AG09319 (cell line): ENCODE measurements at places on chromosomes 5 and 9.

GRCh38 chr5:78562714-78563330 lies 85.8 kb downstream of the LHFPL2 start:
- no peak for DNase-seq

GRCh38 chr5:82156874-82157273 lies 121.3 kb downstream of the RPS23 start:
- no peak for DNase-seq

- no peak for DNase-seq
These were observed 29.2 kb upstream of the IL31RA start for GRCh38 chr5:55821731-55822512.

- no peak for DNase-seq
These were observed 27.6 kb downstream of the NEURL1B start for GRCh38 chr5:172668594-172669071.

GRCh38 chr9:127788337-127789011 lies 2.6 kb downstream of the CDK9 start:
- no peak for DNase-seq

DNA sequence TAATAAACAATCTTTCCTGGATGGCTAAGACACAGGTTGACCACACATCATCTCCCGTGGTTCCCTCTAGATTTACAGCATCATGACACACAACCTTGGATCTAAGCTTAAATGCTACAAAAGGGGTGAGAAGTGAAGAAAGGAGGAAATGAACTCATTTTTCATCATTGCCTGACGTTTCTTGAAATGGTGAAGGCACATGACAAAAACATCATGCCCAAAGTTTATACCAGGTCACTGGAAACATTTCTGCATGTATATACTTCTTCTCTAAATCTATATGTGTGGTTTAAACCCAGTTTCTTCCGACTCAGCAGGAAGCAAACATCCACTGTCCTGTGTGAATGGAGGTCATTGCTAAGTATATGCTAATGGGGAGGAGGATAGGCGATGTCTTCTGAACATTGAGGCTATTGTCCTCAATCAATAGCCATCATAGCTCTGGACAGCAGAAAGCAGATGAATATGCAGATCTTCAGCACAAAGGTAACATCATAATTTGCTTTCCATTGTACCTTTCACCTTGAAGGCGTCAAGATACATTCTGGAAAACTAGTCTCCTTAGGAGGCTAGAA lies 137.4 kb downstream of the MED27 start:
- DNase-seq: no peak

GRCh38 chr5:174596429-174596828 lies 128.0 kb upstream of the MSX2 start:
- no peak for DNase-seq

GRCh38 chr9:131700765-131701435 lies 39.0 kb downstream of the RAPGEF1 start:
- no peak for DNase-seq

DNA sequence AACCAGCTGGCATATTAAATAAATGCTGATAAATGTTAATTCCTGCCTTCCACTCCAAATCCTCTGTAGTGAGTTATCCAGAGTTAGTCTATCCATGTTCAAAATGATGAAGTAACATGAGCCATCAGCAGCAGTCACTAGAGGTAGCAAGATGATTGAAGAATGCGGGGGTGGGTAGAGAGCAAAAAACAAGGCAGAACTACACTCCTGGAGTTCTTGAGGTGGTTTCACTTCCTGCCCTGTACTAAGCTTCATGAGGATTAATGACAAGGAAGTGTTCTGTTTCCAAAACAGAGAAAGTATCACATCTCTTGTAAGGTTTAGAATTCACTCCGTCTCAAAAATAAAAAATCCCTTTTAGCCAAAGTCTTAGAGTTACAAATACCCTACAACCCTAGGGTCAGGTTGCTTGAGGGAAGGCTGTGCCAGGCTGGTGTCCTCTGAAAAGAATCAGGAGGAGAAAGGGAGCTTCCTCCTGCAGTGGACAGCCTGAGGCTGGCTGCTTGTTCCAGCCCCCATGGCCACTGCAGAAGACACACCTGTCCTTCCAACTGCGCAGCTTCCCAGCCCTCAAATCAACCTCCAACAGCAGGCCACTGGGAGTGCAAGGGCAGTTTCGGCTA lies 180.2 kb downstream of the DENND1A start:
- no peak for DNase-seq

GRCh38 chr9:61665330-61665751 lies 475.5 kb downstream of the SPATA31A7 start:
- DNase-seq: no peak

GRCh38 chr5:55160493-55161209 lies 680 bp downstream of the GPX8 start:
- peak; percentile 88 for DNase-seq

GRCh38 chr9:750249-750967 lies 91.1 kb upstream of the DMRT1 start:
- DNase-seq: no peak

- DNase-seq: no peak
These were observed 367 bp downstream of the PCDHB4 start for GRCh38 chr5:141121985-141122384.

- no peak for DNase-seq
These were observed 203.6 kb upstream of the MEF2C start for GRCh38 chr5:89086390-89087086.

GRCh38 chr9:112581469-112582176 lies 95.0 kb downstream of the KIAA1958 start:
- no peak for DNase-seq

DNA sequence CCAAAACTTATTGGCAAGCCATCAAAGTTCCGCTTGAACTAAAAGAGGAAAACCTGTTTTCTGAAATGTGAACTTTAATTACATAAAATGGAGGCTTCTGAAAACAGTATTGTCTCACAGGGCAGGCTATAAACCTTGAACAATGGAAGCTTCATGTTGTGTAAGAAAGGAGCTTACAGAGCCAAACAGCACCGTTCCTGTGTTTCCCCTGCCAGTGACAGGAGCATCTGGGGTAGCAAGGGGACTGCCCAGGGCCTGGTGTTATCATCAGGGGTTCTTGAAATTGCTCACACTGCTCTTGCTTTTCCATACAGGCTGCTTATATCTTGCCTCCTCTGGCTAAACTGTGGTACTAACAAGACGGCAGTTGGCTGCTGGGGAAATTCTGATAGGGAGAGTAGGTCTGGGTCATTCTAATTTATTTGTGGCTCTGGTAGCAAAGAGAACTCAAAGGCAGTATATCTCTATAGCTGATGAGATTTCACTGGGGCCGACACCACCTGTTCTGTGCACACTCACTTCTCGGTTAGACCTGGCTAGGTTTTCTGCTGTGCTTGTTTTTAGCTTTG lies 40.4 kb downstream of the BASP1 start:
- DNase-seq: no peak

DNA sequence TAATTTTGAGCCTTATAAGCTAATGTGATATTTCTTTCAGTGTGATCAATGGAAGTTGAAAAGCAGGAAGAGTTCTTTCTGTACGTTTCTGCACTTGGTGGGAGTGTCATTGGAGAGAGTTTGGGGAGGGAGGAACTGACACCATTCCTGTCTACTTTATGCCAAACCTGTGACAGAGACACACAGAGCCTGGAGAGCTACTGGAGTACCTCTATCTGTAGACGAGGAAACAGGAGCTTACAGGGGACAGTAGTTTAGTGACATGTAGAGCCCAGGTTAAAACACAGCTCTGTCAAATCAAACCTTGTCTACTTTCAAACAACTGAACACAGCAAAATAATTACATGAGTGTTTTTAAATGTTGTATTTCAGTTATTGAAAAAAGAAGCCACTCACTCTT lies 103.6 kb downstream of the PDE4D start:
- no peak for DNase-seq

- no peak for DNase-seq
These were observed 3.4 kb downstream of the BTNL9 start for GRCh38 chr5:181043285-181044092.

DNA sequence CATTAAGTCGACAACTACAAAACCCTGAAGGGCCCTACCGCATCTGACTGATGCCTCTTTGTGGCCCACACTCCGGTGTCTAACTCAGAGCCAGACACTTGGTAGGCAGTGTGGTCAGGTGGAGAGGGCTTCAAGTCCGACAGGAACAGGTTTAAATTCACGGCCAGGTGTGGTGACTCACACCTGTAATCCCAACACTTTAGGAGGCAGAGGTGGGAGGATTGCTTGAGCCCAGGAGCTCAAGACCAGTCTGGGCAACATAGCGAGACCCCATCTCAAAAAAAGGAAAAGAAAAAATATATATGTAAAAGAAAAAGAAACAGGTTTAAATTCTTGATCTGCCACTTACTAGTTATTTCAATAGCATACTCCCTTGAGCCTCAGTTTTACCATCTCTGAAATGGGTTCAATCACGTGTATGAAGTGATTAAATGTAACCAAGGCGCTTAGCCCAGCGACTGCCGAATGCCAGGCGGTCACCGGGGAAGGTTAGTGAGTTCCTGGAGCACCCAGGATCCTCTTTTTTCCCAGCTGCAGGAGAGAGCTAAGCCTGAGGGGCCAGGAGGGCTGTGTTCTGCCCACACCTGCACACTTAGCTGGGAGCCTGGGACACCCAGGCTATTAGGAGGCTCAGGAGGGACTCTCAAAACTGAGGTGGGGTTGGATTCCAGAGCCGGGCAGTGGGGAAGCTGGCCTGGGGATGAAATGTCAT lies 943 bp downstream of the CLTB start:
- no peak for DNase-seq

DNA sequence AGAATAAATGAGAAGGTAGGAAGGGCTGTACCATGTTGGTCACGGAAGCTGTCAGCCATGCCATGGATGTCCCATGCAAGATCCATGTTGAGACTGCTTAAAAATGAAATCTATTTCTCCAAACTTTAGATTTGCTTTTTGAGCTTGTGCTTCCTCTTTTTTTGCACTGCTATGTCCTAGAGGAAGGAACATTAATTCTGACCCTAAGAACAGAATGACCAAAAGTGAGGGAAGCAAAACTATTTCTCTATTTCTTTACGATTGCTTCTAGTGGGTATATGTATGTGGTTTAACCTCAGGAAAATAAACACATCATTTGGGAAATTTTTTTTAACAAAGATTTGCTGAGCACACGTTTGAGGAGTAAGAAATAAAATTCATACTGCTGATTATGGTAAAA lies 84.6 kb downstream of the USP20 start:
- no peak for DNase-seq

DNA sequence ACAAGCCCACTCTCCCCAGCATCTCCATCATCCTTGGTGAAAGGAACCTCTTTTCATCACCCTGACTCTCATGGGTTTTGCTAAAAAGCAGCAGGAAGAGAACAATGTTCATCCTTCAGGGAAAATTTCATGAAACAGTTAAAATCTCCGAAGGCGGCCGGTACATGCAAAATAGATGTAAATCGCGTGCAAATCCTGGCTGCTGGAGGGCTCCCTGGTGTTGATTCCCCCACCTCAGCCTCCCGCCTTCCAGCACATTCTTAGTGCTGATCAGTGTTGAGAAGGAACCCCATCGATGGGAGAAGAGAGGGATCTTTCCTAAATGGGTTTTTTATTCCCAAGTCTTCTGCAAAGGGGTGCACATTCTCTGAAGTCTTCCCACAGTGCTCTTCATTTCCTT lies 8.7 kb upstream of the GFI1B start:
- DNase-seq: no peak

- DNase-seq: no peak
These were observed 169.6 kb upstream of the SMIM23 start for GRCh38 chr5:171615705-171616640.

GRCh38 chr9:71910650-71911060 lies 338 bp downstream of the ABHD17B start:
- no peak for DNase-seq

- no peak for DNase-seq
These were observed 57.6 kb downstream of the ZNF618 start for GRCh38 chr9:113933671-113934070.

GRCh38 chr5:116947691-116948528 lies 373.3 kb upstream of the SEMA6A start:
- DNase-seq: no peak

DNA sequence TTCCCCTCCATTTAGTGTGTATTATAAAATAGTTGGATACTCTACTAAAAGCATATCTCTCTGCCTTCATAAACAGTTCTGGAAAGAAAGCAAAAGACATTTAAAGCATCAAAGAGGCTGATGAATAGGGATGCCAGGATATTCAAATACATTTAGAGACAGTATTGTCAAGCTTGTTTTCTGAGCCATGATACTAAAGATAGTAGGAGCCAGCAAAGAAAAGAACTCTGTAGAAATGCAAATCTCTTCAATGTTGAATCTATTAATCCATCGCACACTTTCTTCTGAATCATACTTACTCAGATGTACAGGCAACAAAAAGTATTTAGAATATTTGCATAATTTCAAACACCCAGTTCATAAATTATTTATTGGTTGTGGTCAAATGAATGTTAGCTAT lies 207.1 kb upstream of the MEF2C start:
- DNase-seq: no peak

DNA sequence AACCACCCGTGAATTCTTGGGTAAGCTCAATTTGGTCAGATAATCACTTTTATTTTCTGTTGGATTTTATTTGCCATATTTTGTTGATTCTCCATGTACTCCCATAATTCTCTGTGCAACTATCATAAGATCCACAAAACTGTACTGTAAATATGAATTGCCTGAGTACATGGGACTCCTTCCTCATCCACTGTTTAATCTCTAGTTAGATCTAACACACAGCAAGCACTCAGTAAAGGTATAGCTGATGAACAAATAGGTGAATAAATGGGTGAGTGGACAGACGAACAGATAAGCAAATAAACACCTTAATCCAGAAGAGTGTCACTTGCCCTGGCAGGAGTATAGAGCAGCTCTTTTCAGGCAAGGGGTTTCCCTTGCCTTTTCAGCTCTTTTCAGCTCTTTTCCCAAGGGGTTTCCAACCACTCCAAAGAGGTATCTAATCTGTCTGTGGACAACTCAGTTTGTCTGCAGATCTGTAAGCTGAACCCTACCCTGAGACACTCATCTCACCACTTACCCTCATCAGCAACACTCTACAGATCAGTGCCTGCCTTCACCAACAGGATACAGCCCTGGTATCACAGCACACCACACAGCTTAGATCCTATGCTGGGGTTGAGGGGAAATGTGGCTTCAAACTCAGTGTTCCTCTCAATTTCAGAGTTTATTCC lies 51.2 kb downstream of the SIL1 start:
- DNase-seq: no peak

DNA sequence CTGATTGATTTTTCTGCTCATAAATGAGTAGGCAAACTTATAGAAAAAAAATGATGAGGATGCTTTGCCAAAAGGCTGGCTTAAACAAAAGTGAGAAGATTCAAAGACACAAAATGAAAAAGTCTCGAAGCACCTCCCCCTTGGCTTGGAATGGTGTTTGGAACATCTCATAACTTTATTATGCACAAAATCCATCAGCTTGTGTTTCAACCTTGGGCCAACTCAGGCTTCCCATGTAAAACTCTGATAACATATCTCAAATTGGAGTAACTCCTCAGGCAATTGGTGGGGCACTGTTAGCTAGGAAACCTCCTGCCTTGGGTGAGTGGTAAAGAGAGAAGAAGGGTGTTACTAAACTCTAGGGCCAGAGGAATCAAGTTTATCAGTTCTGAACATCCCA lies 176.3 kb downstream of the KIAA0825 start:
- no peak for DNase-seq

GRCh38 chr9:14240537-14240936 lies 73.4 kb downstream of the NFIB start:
- DNase-seq: no peak
